Hematopoietic multipotent progenitor cell (in vitro differentiated cells): ENCODE measurements at places on chromosomes 11 and 22. TPM values are rescaled to one million over a fixed set of nuclear protein-coding genes. Genes with fewer than 3 reads are reported as not detected.

Gene CRACR2B
- 3.8 TPM for total RNA-seq

GRCh38 chr11:12123273-12123672 is 12.9 kb downstream of the MICAL2 start:
- DNase-seq, result no peak

DNA sequence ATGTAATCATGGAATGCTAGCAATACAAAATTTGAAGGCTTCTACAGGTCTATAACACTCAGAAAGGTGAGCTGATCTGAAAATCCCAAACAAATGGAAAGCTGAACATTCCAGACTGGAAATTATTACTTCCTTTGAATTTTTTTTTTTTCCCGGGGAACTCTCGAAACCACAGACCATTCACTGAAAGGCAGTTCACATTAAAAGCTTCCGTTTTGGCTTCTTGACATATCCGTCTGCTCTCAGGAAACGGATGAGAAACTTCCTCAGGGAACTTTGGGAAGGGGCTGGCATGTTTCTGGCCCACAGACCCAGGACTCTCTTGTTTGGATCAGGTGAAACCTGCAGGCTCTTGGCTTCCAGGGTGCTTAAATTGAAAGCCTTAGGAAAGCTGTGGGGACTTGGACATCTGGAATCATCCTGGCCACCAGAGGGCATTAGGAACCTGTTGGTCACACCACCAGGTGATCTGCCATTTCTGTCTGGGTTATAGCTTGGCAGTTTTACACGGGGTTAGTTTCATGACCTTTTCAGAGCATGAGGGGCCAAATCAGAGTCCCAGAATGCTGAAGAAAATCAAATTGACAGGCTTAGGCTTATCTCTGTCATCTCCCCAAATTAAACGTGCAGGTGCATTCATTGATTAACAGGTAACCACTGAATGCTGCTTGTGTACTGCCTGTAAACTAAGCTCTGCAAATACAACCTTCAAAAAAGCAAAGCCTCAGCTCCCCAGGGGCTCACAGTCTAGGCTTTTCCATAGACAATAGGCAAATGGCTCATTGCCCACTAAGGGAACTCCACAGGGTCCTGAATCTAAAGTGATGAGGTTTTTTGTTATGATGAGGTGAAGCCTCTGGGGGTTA is 22.7 kb upstream of the GRAMD1B start:
- DNase-seq, result peak; percentile 41

Gene MIOX
- not detected for total RNA-seq

Gene POU2F3
- not detected for total RNA-seq
